ENCODE measurements at places on chromosomes 3 and 15.

GRCh38 chr3:66036586-66037148 lies 2.1 kb downstream of the MAGI1 start:
- H3K4me3 ChIP-seq, result peak overlapping the region; percentile 93
- H3K27ac ChIP-seq, result no peak overlapping the region
- DNase-seq, result no peak
- peaks cover 19% of the 10 kb centered on the region for H3K27me3 ChIP-seq
- peaks cover 33% of the 10 kb centered on the region for H3K4me1 ChIP-seq

DNA sequence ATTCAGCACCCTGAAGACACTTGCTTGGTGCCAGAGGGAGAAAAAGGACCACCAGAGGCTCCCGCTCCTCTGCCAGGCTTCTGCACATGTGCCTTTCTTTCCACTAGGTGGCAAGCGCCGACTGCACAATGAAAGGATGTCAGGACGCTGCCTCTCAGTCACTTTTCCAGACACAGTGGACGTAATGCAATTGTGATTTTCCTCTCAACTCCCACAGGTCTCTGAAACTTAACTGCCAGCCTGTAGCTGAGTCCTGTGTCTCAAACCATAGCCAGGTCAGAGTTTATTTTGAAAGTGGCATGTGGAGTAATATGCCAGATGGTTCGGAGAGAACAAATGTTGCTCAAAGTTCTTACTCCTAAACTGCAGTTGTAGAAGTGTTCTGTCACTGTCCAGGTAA lies 162.9 kb downstream of the ITPR1 start:
- H3K36me3 ChIP-seq, result no peaks in the 10 kb centered on the region
- H3K27me3 ChIP-seq, result no peaks in the 10 kb centered on the region
- H3K27ac ChIP-seq, result no peak overlapping the region
- H3K4me3 ChIP-seq, result no peak overlapping the region
- DNase-seq, result peak; percentile 92
- H3K4me1 ChIP-seq, result peaks cover 5% of the 10 kb centered on the region

DNA sequence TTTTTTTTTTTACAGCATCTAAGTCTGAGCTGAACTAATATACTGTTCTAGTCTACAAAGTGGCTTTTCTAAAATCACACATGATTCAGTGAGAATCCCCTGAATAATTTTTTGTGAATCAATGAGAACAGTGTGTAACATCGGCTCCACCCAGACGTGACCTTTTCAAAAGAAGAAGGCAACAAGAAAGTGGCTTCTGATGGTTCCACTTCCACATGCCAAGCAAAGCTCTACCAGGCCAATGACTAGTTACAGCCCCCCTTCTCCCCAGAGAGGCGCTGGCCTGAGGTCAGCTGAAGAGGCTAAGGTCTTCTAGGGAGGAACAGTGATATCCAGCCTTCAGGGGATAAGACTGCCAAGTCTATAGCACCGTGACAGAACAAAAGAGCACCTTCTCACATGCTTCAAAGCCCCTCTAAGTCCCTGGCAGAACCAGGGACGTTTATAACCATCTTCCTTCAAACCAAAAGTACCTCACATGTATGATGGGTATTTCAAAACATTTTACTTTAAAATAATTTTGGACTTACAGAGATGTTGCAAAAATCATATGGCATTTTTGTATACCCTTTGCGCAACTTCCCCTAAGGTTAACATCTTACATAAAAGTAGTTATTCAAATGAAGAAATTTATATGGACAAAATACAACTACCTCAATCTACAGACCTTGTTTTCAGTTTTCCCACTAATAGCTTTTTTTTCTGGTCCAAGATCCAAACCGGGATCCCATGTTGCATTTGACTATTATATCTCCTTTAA lies 177.9 kb downstream of the OSBPL10 start:
- no peaks in the 10 kb centered on the region for H3K27me3 ChIP-seq
- H3K4me3 ChIP-seq, result no peak overlapping the region
- no peaks in the 10 kb centered on the region for H3K36me3 ChIP-seq
- no peak for DNase-seq
- no peak overlapping the region for H3K27ac ChIP-seq
- H3K4me1 ChIP-seq, result peaks cover 2% of the 10 kb centered on the region

DNA sequence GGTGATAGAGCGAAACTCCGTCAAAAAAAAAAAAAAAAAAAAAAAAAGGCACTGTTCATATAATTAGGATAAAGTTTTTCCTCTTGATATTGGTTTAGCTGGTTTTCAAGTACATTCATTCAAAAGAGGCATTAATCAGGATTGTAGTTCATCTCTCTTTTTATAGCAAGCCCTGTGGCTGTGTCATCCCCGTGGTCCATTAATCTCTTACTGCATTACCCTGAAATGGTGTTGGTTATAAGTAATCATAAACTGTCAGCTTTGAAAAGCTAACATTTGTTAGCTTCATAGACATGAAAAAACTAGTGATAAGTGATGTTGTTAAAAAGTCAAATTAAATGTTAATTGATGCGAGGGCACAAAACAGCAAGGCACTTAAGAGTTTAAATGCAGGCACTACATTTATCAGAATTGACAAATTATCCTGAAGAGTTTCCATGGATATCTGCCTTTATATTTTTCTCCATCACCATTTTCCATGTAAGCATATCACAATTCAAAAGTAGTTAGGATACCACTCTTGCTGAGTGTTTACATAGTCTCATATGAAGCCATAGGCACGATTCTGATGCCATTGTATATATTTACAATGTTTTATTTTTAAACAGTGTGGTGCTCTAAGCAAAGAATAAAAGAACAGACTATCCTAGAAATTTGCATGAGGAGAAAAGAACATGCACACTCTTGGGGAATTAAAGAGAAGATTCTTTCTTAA lies 193.1 kb downstream of the OTOL1 start:
- no peak overlapping the region for H3K4me3 ChIP-seq
- DNase-seq, result peak; percentile 45
- no peaks in the 10 kb centered on the region for H3K27me3 ChIP-seq
- H3K36me3 ChIP-seq, result no peaks in the 10 kb centered on the region
- no peaks in the 10 kb centered on the region for H3K4me1 ChIP-seq
- no peak overlapping the region for H3K27ac ChIP-seq

- H3K4me3 ChIP-seq, result no peak overlapping the region
- H3K27ac ChIP-seq, result peak overlapping the region; percentile 34
- H3K36me3 ChIP-seq, result no peaks in the 10 kb centered on the region
- peaks cover 5% of the 10 kb centered on the region for H3K4me1 ChIP-seq
- no peaks in the 10 kb centered on the region for H3K27me3 ChIP-seq
Observed at GRCh38 chr3:43290956-43291355, 4.6 kb downstream of the SNRK start.

DNA sequence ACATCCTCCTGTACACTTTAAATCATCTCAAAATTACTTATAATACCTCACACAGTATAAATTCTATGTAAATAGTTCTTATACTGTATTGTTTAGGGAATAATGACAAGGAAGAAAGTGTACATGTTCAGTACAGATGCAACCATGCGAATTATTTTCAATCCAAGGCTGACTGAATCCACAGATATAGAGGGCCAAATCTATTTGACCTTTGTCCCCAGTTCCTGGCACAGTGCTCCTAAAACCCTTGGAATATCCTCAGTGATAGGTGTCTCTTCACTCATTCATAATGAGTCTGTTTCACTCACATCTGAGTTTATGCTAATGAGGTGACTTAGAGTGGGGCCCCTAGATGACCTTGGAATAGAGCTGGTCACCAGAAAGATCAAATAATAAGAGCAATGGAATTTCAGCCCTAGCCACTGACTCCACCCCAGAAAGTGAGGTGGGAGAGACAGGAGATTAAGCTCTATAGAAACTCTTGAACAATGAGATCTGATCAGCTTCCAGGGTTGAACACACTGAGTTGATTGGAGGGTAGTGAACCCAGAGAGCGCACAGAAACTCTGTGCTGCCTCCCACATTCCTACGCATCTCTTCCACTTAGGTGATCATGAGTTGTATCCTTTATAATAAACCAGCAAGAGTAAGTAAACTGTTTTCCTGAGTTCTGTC lies 65.3 kb downstream of the ADAM10 start:
- H3K27ac ChIP-seq, result no peak overlapping the region
- H3K36me3 ChIP-seq, result no peaks in the 10 kb centered on the region
- no peaks in the 10 kb centered on the region for H3K27me3 ChIP-seq

DNA sequence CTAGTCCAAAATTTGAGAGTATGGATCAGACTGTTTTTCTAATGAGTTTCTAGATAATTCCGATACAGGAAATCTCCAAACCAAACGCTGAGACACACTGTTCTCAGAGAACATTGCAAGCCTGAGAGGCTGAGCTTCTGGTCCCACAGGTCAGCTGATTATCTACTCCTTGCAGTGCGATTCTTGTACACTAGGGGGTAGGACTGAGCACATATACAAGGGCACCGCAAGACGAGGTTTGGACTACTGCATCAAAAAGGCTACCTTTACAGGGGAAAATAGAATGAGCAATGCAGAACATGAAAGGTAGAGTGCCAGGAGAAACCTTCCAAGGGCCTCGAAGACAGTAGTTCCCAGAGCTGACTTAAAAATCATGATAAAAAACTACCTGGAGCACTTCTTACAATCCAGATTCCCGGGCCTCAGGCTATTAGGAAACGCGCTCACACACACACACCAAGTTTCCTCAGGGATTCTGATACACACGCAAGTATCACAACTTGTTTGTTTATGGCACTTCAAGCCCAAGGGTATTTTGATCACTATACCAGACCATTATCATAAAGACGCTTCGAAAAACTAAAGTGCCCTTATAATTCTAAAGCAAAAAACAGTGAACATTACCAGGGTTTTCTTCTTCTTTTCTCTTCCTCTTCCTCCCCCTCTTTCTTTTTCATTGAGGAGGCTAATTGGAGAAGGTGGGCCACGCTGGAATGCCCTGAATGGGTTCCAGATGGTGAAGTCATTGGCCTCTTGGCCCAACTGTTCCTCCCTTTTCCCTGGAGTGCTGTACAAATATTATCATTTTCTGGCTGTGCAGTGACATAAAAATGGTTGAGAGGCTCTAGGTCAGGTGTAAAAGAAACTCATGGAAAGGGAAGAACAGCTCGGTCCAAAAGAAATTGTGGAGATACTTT lies 61.8 kb downstream of the SLC12A8 start:
- H3K27ac ChIP-seq, result no peak overlapping the region
- H3K4me1 ChIP-seq, result peaks cover 17% of the 10 kb centered on the region

Data from spinal cord (tissue), 10 donors.